ENCODE measurements at places on chromosomes 12 and 14. TPM values are rescaled to one million over a fixed set of nuclear protein-coding genes. Genes with fewer than 3 reads are reported as not detected.

Gene WSB2
- total RNA-seq: 95.1 TPM

Gene CHMP4A
- total RNA-seq: 33.4 TPM

DNA sequence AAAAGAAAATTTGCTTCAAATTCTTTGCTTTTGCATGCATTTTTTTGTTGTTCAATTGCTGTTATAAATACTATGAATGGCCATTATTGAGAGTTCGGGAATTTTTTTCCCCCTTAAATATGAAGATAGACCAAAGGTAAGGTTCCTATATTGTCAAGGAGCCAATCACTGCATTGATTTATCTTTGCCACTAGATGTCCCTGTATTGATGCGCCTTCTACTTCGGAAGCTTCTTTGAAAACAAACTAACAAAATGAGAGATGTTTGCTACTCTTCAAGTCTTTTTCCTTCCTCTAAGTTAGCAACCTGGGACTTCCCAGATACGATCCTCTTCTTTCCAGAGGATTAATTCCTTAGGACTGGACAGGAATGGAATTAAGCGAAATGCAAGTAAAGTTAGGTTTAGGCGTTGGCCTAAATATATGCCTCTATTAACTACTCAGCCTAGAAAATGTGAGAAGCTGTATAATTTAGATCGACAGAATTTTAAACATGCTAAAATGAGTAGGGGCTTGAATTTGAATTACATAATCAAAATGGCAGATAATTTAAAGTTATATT lies 318.1 kb downstream of the AEBP2 start:
- DNase-seq: no peak
- no peak overlapping the region for H3K27ac ChIP-seq
- H3K4me1 ChIP-seq: peaks cover 23% of the 10 kb centered on the region
- H3K4me3 ChIP-seq: no peak overlapping the region

DNA sequence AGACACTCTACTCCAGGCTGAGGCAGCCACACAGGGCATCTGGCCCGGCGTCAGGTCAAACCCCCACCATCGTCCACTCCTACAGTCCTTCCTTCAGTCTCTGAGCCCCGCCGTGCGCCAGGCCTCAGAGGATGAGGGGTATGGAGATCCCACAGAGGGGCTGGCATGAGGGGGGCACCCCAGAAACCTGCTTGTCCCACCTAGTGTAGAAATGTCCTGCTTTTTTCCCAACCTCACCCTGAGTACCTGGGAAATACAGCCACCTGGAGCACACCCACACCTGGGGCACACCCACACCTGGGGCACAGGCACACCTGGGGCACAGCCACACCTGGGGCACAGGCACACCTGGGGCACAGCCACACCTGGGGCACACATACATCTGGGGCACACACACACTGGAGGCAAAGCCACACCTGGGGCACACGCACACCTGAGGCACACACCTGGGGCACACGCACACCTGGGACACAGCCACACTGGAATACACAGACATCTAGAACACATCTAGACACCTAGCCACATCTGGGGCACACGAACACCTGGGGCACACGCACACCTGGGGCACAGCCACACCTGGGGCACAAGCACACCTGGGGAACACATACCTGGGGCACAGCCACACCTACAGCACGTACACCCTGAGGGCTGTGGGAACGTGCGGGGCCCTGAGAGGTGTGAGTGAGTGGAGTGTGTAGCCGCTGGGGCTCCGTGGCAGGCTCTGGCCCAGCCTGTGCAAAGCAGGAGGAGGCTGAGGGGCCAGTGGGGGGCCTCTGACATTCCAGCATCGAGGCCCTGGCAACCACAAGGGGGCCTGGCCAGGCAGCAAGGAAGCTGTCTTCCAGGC lies 18.4 kb downstream of the AKT1 start:
- H3K27ac ChIP-seq: no peak overlapping the region
- no peaks in the 10 kb centered on the region for H3K4me1 ChIP-seq
- H3K4me3 ChIP-seq: no peak overlapping the region
- peaks cover 37% of the 10 kb centered on the region for H3K36me3 ChIP-seq
- no peak for DNase-seq
